ENCODE measurements at places on chromosomes 4 and X.

GRCh38 chr4:74578329-74578728 is 133.4 kb downstream of the AREG start:
- DNase-seq: no peak

DNA sequence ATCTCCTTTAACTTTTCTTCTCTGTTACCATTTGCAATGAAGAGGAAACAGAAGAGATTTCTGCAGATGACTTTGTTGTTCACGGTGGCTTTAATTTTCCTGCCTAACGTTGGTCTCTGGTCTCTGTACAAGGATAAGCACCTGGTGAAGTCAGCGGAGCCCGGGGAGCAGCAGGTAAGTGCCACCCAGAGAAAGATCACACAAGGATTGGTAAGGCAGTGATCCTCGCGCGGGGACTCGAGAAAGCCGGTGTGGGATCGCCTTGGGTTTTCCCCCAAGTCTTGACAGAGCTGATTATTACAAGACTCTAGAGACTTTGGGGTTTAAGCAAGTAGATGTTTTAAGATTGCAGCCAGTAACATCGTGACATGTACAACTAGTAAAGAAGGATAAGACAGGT is 1.3 kb downstream of the GALNTL6 start:
- DNase-seq: no peak

DNA sequence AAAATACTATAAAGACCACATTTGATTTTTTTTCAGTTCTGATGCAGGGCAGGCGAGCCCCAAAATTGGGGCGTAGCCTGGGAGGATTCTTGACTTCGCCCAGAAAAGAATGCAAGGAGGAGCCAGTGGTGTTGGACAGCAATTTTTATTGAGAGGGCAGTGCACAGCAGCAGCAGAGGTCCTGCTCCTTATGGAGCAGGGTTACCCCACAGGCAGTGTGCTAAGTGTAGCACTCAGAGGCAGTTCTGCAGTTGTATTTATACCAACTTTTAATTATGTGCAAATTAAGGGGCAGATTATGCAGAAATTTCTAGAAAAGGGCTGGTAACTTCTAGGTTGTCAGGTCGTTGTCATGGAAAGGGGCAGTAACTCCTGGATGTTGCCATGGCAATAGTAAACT is 69.9 kb downstream of the GASK1B start:
- no peak for DNase-seq

- DNase-seq: no peak
These were observed 27.5 kb downstream of the HEPH start for GRCh38 chrX:66191563-66191962.

GRCh38 chr4:83128240-83128929 is 13.9 kb upstream of the PLAC8 start:
- no peak for DNase-seq

DNA sequence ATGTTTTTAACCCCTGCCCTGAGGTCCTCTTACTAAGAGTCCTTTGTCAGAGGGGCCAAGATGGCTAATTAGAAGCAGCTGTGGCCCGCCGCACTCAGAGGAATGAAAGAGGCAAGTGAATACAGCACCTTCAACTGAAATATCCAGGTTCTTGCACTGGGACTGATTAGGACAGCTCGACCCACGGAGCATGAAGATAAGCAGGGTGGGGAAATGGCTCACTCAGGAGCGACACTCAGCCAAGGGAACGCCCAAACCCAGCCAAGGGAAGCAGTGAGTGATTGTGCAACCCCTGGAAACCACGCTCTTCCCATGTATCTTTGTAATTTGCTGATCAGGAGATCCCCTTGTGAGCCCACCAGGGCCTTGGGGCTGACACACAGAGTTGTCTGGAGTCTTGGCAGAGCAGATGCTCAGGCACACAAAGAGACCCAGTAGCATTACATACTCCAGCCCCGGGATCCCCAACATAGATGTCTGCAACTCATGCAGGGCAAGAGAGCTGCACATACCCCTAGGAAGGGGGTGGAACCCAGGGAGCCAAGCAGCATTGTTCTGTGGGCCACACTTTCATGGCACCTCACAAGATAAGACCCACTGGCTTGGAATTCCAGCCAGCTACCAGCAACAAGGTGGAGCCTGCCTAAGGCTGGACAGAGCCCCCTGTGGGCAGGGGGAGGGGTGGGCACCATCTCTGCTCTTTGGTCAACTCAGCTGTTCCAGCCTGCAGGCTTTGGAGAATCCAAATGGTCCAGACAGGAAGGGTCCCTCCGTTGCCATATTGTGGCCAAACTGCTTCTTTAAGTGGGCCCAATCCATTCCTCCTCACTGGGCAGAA is 23.3 kb downstream of the F8A3 start:
- no peak for DNase-seq

GRCh38 chr4:155187989-155188388 is 20.4 kb upstream of the NPY2R start:
- DNase-seq: no peak

GRCh38 chrX:30965767-30966166 is 76.7 kb upstream of the TAB3 start:
- DNase-seq: no peak

DNA sequence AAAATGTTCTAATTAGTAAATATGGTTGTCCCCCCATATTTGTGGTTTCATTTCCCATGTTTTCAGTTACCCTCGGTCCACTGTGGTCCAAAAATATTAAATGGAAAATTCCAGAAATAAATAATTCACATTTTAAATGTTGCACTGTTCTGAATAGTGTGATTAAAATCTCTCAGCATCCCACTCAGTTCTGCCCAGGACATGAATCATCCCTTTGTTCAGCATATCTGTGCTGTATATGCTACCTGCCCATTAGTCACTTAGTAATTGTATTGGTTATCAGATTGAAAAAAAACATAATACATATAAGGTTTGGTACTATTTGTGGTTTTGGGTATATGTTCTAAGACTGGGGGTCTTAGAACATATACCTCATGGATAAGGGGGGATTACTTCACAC is 55.1 kb upstream of the NXF3 start:
- no peak for DNase-seq

GRCh38 chr4:148786699-148787098 is 344.5 kb upstream of the NR3C2 start:
- no peak for DNase-seq

DNA sequence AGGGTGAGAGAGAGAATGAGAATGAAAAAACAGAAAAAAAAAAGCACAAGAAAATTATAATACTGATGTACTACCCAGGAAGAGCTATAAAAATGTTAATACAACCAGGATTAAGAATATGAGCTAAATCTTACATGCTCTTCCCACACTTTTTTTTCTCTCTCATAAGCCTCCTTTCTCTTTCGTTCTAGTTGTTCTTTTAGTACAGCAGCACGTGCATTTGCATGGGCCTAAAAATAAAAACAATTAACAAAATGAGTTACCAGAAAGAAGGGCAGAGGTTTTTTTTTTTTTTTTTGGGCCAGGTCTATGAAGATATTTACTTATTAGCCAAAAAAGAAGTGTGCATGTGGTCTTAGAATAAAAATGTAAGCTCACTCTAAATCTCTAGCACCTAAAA is 105.5 kb downstream of the NEK1 start:
- no peak for DNase-seq

DNA sequence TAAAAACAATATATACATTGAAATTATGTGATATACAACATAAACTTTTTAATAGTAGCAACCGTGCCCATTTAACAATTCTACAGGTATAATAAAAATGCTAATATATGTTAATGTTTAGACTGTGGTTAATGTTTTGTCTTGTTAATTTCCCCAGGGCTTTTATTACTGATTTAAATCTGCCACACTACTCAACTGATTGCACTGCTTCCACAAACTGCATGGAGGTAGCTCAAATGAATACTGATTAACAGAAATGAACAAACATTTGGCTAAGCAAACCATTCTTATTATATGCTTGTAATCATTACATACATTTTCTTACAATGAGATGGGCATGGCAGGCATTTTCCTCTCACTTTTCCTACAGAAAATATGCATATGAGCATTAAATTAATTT is 275.9 kb downstream of the GPC3 start:
- no peak for DNase-seq

DNA sequence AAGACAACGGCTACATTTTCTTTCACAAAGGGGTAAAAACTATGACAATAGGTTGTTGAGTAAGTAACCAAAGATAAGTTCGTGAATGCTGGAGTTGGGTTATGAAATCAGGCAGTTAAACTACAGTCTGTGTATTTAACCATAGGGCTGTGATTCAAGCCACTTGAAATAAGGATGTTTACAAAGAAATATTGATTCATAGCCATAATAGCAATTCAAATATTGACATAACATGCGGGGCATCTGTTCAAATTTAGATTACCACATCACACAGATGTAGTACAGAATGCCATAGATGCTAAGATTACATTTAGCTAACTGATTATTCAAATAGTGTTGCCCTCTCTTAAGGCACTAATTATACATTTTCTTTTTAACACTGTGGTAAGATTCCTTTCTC is 364.1 kb downstream of the FSTL5 start:
- no peak for DNase-seq

- DNase-seq: no peak
These were observed 64.0 kb downstream of the MID1 start for GRCh38 chrX:10556405-10556804.

DNA sequence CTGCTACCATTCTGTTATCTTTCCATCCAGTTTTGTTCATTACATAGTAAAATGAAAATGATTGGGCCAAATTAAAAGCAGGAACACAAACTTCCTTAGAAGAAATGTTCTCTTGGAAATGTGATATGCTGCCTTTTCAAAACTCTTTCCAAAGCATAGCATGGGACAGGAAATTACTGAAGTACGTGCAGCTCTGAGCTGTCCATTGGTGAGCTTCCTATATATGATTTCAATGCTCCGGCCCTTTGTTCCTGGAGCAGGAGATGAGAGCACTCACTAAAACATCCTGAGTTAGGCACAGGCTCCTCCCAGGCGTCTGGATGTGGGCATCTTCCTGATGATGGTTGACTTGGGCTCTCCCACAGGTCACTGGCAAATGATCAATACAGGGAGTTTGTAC is 33.0 kb upstream of the ANXA3 start:
- DNase-seq: no peak

DNA sequence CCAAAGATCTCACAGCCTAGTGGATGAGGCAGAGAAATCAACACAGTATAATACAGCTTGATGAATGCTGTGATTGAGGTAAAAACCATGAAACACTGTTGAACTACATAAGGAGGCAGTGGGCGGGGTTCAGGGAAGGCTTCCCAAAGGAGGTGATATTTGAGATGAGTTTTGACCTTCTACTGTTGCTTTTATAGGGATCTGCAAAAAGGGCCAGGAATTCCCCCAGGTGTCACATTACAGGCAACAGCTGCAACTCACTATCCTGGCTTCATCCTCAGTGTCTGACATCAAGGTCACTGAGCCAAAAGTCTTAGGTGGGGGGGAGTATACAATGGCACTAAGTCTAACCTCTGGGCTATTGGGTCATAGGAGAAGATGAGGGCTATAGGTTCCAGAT is 185.7 kb upstream of the NRK start:
- no peak for DNase-seq

All from caudate nucleus (tissue), 63 donors.